SJSA1 (cell line): ENCODE measurements at places on chromosomes 7 and 10.

DNA sequence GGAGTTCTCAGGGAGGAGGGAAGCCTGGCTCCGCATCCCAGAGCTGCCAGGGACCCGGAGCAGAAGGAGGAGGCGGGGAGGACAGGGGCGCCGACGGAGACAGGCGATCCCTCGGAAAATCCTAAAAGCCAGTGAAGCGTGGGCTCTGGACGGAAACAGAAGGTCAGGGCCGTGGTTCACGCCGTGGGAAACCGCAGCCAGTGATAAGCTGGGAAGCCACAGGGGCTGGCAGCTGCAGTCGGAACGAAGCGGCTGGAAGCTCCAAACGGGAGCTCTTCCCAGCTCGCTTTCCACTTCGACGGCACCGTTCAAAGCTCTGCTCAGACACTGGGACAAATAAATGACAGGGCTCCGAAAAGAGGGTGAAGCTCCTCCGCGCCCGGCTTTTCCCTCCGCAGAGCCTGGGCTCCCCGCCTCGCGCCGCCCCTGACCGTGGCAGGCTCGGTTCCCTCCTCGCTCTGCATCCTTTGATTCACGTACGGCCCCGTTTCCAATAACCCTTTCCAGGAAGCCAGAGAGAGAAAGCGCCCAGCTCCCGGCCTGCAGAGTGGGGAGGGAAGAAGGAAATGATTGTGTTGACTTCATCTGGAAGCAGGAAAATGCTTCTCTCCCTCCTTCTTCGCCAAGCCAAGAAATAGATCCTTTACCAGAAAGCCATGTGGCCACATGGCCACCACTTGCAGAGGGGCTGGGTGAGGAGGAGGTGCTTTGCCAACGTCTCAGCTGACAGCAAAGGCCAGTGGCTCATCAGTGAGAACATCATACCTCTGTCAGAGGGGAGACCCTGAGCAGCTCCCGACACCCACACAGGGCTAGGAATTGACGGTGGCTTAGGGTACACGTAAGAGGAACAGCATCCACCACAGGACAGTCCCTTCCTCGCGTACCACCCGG is 57.4 kb downstream of the ADRB1 start:
- no peak for DNase-seq

DNA sequence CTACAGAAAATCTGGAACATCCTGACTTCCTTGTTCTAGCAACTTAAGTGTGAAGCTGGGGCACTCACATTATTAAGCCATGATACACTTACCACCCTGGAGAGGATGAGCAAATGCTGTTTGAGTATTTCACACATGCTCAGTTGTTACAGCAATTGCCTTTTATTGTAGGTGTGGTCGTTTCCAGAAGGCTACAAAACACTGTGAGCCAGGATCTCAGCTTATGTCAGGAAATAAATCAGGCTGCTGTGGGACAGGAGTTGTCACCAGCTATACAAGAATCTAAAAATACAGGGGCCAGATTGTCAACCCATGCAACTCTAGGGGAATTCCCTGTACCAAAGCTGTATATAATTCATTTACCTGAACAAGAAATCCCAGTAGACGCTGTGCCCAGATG is 273.3 kb upstream of the SP4 start:
- DNase-seq = no peak

DNA sequence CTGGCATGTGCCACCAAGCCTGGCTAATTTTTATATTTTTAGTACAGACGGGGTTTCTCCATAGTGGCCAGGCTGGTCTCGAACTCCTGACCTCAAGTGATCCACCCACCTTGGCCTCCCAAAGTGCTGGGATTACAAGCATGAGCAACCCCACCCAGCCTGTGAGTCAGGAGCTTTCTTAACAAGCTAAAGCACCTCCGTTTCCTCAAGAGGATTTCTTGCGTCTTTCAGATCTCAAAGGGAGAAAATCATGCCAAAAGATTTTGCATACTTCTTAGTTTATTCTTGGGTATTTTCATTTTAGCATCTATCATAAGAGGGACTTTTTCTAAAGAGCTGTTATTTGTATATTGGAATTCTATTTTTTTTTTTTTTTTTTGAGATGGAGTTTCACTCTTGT is 47.9 kb upstream of the FOXK1 start:
- DNase-seq = no peak

DNA sequence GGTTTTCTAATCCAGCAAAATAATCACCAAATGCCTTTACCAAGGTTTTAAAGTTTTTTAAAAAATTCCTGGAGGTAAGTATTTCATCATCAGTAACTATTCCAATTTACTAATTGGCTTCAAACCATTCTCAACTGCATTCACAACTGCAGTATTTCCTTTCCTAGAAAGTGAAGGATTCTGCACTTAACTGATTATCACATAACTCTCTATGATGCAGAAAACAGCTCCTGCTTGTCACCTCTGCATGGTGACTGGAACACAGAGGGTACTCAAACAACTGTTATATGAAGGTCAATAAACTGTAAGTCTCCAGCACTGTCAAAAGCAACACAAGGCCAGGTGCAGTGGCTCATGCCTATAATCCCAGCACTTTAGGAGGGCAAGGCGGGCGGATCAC is 42.6 kb downstream of the SRPK2 start:
- DNase-seq = no peak

GRCh38 chr7:42104231-42104630 is 132.8 kb downstream of the GLI3 start:
- DNase-seq = no peak

- no peak for DNase-seq
These were observed 69.8 kb downstream of the HDAC9 start for GRCh38 chr7:18565337-18565736.

- peak; percentile 68 for DNase-seq
These were observed 160.7 kb upstream of the ZNF32 start for GRCh38 chr10:43809211-43809930.

DNA sequence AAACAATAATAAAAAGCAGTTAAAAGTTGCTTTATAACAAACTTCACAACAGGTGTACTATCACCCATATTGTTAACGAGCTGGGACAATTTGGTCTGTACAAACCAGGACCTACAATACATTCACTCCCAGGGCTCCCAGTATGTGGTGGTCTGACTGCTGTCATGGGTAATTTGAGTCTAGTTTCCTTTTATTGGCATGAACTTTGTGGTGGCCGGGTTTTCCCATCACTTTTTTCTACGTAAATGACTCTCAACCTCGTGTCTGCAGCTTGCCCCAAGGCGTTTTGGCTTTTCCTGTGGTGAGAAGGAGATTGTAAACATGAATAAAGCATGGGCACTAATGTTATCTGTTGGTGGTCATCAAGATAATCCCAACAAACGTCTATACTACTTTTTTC is 118.7 kb upstream of the CDK6 start:
- no peak for DNase-seq

GRCh38 chr7:5436003-5436678 is 12.5 kb upstream of the TNRC18 start:
- DNase-seq = no peak

DNA sequence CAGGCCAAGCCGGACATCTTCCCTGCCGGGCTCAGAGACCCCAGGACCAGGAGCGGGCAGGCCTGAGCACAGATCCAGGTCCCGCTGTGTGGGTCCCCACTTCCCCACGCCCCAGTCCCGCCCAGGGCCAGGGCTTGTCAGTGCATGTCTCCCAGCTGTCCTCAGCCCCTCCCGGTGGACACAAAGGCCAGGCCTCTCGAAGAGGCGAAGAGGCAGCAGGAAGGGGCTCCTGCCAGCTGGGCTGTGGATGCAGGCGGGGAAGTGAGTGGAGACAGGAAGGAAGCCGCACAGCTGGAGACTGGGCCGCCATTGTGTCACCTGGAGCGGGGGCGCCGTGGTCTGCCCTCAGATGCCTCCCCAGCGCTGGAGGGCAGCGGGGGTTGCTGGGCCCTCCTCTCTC is 4.8 kb downstream of the GRIFIN start:
- DNase-seq = no peak

- DNase-seq = peak; percentile 10
These were observed 8.7 kb downstream of the TAF3 start for GRCh38 chr10:7826971-7827370.

DNA sequence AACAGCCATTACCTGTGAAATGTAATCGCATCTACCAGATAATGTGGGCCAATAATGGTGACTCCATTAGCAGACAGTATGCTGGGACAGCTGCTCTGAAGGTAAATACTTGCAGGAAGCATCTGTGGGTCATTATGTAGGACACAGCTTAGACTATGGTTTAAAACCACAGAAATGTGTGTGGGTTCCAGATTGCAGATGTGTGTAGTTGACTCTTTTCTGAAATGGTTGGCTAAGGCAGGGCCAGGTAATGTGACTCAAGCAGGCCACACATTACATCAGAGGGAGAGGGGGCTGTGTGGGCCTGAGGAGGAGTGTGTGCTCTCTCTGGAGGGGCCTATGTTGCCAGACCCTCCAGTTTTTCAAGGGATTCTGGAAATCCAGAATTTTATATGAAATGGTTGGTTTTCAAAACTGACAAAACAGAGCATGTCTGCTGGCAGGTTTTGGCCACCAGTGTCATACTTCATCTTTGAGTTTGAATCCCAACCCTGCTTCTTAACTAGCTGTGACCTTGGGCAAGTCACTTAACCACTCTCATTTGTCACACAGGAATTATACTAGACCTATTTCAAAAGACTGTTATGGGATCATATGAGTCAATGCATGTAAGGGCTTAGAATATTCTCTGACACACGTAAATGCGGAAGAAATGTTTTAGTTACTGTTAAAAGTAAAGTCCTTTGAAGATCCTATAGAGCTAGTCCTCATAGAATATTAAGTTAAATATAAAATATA is 64.5 kb downstream of the MCMBP start:
- peak; percentile 77 for DNase-seq

DNA sequence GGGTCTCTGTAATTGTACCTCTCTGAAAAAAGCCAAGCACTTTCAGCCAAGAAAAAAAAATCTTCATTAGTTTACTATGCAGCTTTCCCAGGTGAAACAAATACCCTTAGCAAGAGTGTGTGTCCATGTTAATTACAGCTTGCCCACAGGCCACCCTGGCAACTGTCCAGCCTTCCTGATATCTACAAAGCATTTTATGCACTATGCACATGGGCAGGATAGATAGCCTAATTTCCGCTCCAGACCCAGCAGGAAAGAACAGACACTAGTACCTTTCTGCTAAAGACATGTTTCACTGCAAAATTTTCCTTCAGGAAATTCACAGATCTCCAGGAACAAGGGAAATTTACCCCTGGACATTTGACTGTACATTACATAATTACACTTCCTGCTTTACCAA is 24.4 kb downstream of the CACNA2D1 start:
- no peak for DNase-seq

GRCh38 chr10:78170026-78170475 is 136.4 kb downstream of the RPS24 start:
- no peak for DNase-seq

- DNase-seq = no peak
These were observed 155.3 kb upstream of the ZMIZ1 start for GRCh38 chr10:78913219-78914059.

GRCh38 chr10:84424731-84425167 is 96.4 kb downstream of the CCSER2 start:
- DNase-seq = peak; percentile 90

- DNase-seq = no peak
These were observed 162.6 kb downstream of the FAM107B start for GRCh38 chr10:14611968-14612693.

DNA sequence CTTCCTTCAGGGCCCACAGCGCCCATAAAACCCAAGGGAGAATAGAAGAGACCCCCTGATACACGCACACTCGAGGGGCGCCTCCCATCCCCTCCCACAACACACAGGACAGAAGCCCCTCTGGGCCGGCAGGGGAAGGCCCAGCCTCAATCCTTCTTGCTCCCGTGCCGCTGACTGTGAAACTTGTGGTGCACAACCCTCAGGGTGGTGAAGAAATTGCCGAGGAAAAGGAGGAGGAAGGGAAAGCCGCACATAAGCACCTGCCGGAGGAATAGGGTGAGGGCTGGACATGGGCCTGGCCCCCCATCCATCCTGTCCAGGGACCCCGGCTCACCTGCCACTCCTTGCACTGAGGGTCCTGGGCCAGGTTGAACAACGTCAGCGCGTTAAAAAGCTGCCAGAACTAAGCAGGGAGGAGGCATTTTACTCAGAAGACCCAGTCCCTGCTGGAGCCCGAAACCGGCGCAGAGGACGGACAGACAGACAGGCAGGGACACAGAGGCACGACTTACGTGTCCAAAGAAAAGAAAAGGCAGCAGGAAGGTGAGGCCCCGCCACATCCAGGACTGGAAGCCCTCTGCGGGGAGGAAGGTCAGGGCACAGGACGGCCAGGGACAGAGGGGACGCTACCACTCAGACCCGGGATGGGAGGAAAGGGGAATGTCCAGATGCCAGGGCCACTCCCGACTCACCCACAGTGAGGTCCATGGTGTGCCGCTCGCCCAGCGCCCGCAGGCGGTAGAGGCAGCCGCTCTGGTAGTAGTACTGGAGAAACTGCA is 7.2 kb downstream of the TMEM120A start:
- DNase-seq = no peak

GRCh38 chr10:1561731-1562337 is 175.5 kb downstream of the ADARB2 start:
- DNase-seq = no peak

DNA sequence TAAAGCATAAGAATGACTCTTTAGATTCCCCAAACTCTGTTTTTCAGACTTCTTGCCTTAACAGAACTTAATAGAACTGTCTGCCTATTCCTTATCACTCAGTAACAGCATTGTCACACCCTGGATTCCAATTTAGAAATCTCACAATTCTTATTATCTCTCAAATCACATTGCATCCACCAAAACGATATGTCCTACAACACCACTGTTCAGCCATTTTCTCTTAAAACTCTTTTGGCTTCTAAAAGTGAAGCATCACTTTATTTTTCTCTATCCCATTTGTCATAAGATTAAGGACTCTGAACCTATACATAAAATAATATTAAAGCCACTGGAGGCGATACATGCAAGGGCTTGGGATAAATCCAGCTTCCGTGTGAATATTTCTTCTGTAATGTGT is 1.2 kb upstream of the CPED1 start:
- no peak for DNase-seq

DNA sequence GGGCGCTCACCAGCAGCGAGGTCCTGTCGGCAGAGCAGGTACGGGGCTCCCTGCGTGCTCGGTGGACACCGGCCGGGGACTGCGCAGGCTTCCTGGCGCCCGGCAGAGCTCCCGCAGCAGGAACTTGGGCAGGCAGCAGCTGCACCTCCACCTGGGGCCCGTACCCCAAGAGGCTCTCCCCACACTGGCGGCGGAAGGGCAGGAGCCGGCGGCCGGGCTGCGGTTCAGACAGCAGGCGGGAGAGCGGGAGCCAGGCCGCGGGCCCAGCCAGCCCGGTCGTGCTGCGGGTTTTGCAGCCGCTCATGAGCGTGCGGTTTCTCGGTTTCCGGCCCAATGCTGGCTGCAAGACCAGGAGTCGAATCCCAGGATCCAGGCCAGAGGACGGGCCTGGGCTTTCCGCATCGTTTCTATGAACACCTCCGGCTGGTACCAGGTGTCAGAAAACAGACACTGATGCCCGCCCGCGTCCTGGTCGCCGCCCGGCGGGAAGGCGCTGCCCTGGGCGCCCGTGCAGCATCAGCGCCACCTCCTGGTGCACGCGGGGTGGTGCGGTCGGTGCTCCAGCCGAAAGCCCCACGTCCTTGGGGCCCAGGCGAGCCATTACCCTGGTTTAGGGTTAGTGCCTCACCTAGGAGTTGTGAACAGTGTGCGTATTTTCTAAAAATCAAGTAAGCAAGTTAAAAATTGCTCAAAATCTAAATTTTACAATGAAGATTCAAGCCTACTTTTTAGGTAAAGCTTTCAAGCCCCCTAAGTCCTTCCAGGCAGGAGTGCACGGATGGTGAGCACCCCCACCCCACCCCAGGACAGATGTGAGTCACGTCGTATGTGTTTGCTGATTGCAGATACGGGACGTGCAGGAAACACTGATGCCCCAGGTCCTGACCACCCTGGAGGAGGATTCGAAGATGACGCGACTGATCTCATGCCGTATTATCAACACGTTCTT is 47.4 kb upstream of the PRKAR1B start:
- DNase-seq = no peak

- no peak for DNase-seq
These were observed 332.8 kb upstream of the PLXDC2 start for GRCh38 chr10:19483421-19483820.
